ENCODE measurements at places on chromosomes 1 and 21. TPM values are rescaled to one million over a fixed set of nuclear protein-coding genes. Genes with fewer than 3 reads are reported as not detected.

The TNFRSF4 gene
- polyA plus RNA-seq: 3.1 TPM

The PADI2 gene
- 2.4 TPM for polyA plus RNA-seq

The GJB3 gene
- 0.42 TPM for polyA plus RNA-seq

The OR10Z1 gene
- polyA plus RNA-seq: 0.10 TPM

The PLA2G2C gene
- 0.14 TPM for polyA plus RNA-seq

The AADACL3 gene
- not detected for polyA plus RNA-seq

The LIN9 gene
- 11.4 TPM for polyA plus RNA-seq

The CTH gene
- polyA plus RNA-seq: 10.9 TPM

The PROX1 gene
- polyA plus RNA-seq: 8.4 TPM

The SLAMF8 gene
- polyA plus RNA-seq: 0.44 TPM

The KRTAP11-1 gene
- polyA plus RNA-seq: not detected

The THBS3 gene
- polyA plus RNA-seq: 27.5 TPM

The LYPD8 gene
- not detected for polyA plus RNA-seq

The PTPN14 gene
- polyA plus RNA-seq: 30.8 TPM

The KLF17 gene
- 0.03 TPM for polyA plus RNA-seq

The LIN28A gene
- 0.06 TPM for polyA plus RNA-seq

The FNDC5 gene
- polyA plus RNA-seq: 57.4 TPM

The HSD3B2 gene
- 0.87 TPM for polyA plus RNA-seq

The RIPPLY3 gene
- polyA plus RNA-seq: 2.5 TPM

The TMEM82 gene
- polyA plus RNA-seq: 3.1 TPM

The KLHDC9 gene
- polyA plus RNA-seq: 21.5 TPM

The TMEM50B gene
- polyA plus RNA-seq: 85.3 TPM

The LRRC39 gene
- 3.3 TPM for polyA plus RNA-seq

The TLCD4 gene
- 6.2 TPM for polyA plus RNA-seq

The LCE3D gene
- polyA plus RNA-seq: not detected

The ASTN1 gene
- 1.9 TPM for polyA plus RNA-seq

The SPRR2F gene
- polyA plus RNA-seq: not detected

The EVA1C gene
- 3.6 TPM for polyA plus RNA-seq

The CELA3B gene
- polyA plus RNA-seq: not detected

The FAF1 gene
- polyA plus RNA-seq: 67.7 TPM

The SLAMF7 gene
- 0.32 TPM for polyA plus RNA-seq

The ARHGEF16 gene
- 19.8 TPM for polyA plus RNA-seq

The LYPLA2 gene
- polyA plus RNA-seq: 81.1 TPM

The KRTAP10-7 gene
- polyA plus RNA-seq: not detected

The TNNI3K gene
- polyA plus RNA-seq: 0.68 TPM

The KRTAP7-1 gene
- polyA plus RNA-seq: not detected

The ANGPTL1 gene
- 3.9 TPM for polyA plus RNA-seq

The S100A12 gene
- polyA plus RNA-seq: 3.9 TPM

The COL6A2 gene
- polyA plus RNA-seq: 268 TPM

The FAM167B gene
- 9.5 TPM for polyA plus RNA-seq

The LRRC8C gene
- polyA plus RNA-seq: 6.9 TPM

The OR2L3 gene
- not detected for polyA plus RNA-seq

The CFHR1 gene
- 0.57 TPM for polyA plus RNA-seq

The DCST2 gene
- polyA plus RNA-seq: 2.0 TPM

The KRTAP20-1 gene
- polyA plus RNA-seq: not detected

The TXLNA gene
- polyA plus RNA-seq: 48.4 TPM

The TIAM1 gene
- 12.0 TPM for polyA plus RNA-seq

All from left renal cortex interstitium (tissue), 4 donors.